ENCODE measurements at places on chromosomes 1 and 21.
A peak's percentile ranks its signal among the peaks of the same experiment; 100 is the strongest.

DNA sequence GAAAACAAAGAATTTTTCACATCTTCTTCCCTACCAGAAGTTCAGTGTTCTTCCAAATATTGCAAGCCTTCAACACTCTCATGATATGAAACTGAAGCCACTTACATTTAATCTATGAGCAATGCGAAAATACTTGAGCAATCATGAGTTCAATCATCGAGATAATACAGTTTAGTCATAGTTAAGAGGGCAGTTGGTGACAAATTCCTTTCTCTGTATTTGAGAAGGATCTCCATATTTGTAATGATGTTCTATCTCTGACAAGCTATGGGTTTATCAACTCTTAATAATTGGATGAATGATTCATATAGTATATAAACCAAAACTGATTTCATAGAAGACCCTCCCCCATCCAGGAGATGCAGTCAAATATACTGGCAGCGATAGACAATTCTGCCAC lies 29.7 kb upstream of the PYHIN1 start:
- no peak overlapping the region for H3K4me3 ChIP-seq
- no peak overlapping the region for H3K27ac ChIP-seq
- no peaks in the 10 kb centered on the region for H3K27me3 ChIP-seq
- H3K36me3 ChIP-seq = no peaks in the 10 kb centered on the region

DNA sequence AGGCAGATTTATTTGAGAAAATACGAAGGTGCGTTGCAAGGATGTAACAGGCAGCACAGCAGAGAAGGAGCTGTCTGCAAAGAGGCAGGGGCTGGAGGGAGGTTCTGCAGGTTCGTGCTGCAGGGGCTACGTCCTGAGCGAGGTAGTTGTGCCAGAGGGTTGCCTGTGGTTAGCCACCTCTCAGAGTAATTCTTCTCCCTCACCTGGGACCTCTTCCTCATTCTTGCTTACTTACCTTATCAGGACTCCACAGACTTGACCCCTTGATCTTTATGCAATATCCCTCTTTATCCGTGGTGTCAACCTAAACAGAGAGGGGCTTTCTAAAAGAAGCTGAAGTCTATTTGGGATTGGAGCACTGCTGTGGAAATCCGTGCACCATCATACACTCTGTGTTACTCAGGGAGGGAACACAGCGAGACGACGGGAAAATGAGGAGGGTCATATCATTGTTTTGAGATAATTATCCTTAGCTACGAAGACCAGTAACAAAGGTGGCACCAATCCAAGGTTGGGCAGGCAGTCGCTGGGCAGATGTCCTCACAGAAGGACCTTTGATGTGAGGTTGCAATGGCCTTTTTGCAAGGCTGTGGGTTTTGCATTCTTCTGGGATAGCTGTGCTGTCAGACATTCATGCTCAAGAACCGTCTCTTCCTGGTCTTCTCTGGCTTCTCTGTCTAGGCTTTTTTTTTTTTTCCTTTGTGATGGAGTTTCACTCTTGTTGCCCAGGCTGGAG lies 82.8 kb downstream of the WDR4 start:
- peak; percentile 5 for DNase-seq
- no peak overlapping the region for H3K4me3 ChIP-seq
- no peak overlapping the region for H3K27ac ChIP-seq
- no peaks in the 10 kb centered on the region for H3K27me3 ChIP-seq
- no peaks in the 10 kb centered on the region for H3K36me3 ChIP-seq

GRCh38 chr1:158992787-158993312 lies 16.9 kb upstream of the IFI16 start:
- H3K27me3 ChIP-seq = no peaks in the 10 kb centered on the region
- H3K4me3 ChIP-seq = no peak overlapping the region
- no peaks in the 10 kb centered on the region for H3K4me1 ChIP-seq
- DNase-seq = no peak

GRCh38 chr1:231631717-231632116 lies 5.1 kb downstream of the DISC1 start:
- DNase-seq = no peak
- no peak overlapping the region for H3K4me3 ChIP-seq
- no peak overlapping the region for H3K27ac ChIP-seq
- peaks cover under 1% of the 10 kb centered on the region for H3K4me1 ChIP-seq
- H3K36me3 ChIP-seq = peaks cover 10% of the 10 kb centered on the region

- no peaks in the 10 kb centered on the region for H3K4me1 ChIP-seq
- H3K4me3 ChIP-seq = no peak overlapping the region
- no peaks in the 10 kb centered on the region for H3K27me3 ChIP-seq
- no peaks in the 10 kb centered on the region for H3K36me3 ChIP-seq
Observed at GRCh38 chr1:167088746-167089417, 1.3 kb downstream of the GPA33 start.

GRCh38 chr1:207821464-207822045 lies 69.7 kb downstream of the CD46 start:
- H3K4me1 ChIP-seq = peaks cover 54% of the 10 kb centered on the region
- H3K4me3 ChIP-seq = peak overlapping the region; percentile 73
- no peak for DNase-seq
- no peaks in the 10 kb centered on the region for H3K27me3 ChIP-seq
- peaks cover 63% of the 10 kb centered on the region for H3K36me3 ChIP-seq

- H3K36me3 ChIP-seq = no peaks in the 10 kb centered on the region
- DNase-seq = no peak
- no peaks in the 10 kb centered on the region for H3K4me1 ChIP-seq
- H3K4me3 ChIP-seq = no peak overlapping the region
Observed at GRCh38 chr1:193566735-193567134, 380.3 kb upstream of the B3GALT2 start.

- H3K27ac ChIP-seq = no peak overlapping the region
- no peaks in the 10 kb centered on the region for H3K4me1 ChIP-seq
- H3K4me3 ChIP-seq = no peak overlapping the region
- H3K27me3 ChIP-seq = no peaks in the 10 kb centered on the region
- no peak for DNase-seq
Observed at GRCh38 chr1:1256956-1257871, 10.7 kb upstream of the C1QTNF12 start.

DNA sequence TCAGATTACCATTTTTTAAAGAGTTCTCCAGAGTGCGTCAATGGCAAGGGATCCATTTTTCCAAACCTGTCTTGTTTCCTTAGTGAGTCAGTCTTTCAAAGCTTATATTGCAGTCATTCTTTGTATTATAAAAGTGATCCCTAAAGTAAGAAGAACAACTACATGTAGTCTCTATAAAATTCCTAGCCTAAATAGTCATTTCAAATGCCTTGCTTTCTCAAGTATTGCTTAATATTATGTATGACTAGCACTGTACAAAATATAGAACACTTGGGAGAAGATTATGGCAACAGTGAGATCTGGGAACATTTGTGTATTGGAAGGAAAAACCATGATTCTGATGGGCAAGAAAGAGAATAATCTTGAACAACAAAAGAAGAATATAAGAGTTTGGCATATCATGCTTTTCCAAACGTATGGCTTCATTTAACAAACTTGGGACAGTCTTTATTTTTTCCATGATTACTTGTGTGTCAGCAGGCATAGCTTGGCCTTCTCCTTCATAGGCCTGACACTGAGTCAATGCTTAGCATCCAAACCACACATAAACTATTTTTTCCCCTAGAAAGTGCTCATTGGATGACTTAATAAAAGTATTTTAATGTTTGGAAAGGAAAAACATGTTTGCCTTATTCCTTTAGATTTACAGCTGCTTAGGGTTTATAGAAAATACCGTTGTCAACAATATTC lies 547.4 kb downstream of the LTN1 start:
- no peak overlapping the region for H3K27ac ChIP-seq
- no peaks in the 10 kb centered on the region for H3K27me3 ChIP-seq
- H3K4me3 ChIP-seq = no peak overlapping the region
